Urinary bladder (tissue), 4 donors: ENCODE measurements at places on chromosomes 3 and 15. TPM values are rescaled to one million over a fixed set of nuclear protein-coding genes. Genes with fewer than 3 reads are reported as not detected.

The COL6A6 gene
- total RNA-seq: 31.5 TPM

- DNase-seq: no peak
Observed at GRCh38 chr3:197353001-197353866, 54.8 kb upstream of the DLG1 start.

- no peak for DNase-seq
Observed at GRCh38 chr3:174308736-174309135, 550.4 kb upstream of the NAALADL2 start.

GRCh38 chr15:81092559-81092902 lies 41.5 kb upstream of the CFAP161 start:
- DNase-seq: no peak

DNA sequence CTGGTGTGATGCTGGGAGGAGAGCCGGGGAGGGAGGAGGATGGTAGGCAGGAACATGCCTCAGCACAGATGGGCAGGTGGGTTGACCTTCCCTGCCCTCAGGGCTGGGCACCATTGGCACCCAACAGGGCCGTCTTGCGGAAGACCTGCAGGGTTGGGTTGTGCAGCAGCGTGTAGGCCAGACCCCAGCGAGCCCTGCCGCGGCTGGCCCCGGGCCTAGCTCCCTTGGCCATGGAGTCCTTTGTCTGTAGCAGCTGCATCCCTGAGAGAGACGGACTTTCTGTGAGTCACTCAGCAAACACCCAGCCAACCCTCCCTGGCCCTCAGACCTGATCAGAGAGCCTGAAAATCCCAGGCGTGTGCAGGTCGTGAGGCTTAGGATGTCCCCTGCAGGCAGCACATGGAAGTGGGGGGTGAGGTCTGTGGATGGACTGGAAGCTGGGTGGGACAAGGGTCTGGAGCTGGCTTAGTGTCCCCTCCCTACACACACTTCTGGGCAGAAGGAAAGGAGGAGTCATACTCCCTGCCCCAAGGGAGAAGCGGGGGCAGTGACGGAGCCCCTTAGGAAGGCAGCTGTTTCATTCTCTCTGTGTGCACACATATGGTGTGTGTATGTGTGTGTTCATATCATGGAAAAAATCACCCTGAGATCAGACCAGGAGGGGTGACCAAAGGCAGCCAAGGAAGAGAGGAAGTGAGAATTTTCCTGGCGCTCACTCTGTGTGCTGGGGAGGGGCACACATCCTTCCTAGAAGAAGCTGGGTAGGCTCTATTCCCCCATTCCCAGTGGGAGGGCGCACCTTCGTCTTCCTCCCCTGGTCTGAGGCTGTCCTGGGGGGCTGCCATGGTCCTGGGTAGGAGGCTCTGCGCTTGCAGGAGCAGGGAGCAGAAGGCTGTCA lies 6.7 kb downstream of the ISLR start:
- DNase-seq: no peak

The EXOSC7 gene
- total RNA-seq: 33.4 TPM

- no peak for DNase-seq
Observed at GRCh38 chr3:143633816-143634215, 214.5 kb downstream of the SLC9A9 start.

The ITIH4 gene
- total RNA-seq: 3.3 TPM

- DNase-seq: no peak
Observed at GRCh38 chr3:119333773-119334509, 39.8 kb downstream of the ARHGAP31 start.

DNA sequence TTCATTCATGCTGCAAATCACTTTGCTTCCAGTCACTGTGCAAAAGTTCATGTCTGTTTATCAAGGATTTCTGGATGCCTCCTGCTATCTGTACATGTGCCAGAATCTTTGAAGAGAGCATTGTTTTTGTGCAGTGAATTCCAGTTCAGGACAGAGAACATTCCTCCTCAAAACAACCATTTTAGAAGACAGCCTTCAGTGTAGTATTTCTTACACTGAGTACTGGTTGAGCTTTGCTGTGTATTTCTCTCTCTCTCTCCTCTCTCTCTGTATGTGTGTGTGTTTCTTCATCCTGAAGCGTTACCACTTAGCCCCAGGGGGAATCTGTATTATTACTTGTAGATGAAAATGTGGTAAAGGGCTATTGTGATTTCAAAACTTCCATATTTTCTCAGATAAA lies 123.8 kb upstream of the CHL1 start:
- no peak for DNase-seq

GRCh38 chr3:56124546-56124945 lies 343.7 kb downstream of the ERC2 start:
- no peak for DNase-seq

- DNase-seq: no peak
Observed at GRCh38 chr3:10322352-10322710, 1.4 kb upstream of the SEC13 start.

GRCh38 chr15:41304149-41304770 lies 28.1 kb downstream of the OIP5 start:
- no peak for DNase-seq

DNA sequence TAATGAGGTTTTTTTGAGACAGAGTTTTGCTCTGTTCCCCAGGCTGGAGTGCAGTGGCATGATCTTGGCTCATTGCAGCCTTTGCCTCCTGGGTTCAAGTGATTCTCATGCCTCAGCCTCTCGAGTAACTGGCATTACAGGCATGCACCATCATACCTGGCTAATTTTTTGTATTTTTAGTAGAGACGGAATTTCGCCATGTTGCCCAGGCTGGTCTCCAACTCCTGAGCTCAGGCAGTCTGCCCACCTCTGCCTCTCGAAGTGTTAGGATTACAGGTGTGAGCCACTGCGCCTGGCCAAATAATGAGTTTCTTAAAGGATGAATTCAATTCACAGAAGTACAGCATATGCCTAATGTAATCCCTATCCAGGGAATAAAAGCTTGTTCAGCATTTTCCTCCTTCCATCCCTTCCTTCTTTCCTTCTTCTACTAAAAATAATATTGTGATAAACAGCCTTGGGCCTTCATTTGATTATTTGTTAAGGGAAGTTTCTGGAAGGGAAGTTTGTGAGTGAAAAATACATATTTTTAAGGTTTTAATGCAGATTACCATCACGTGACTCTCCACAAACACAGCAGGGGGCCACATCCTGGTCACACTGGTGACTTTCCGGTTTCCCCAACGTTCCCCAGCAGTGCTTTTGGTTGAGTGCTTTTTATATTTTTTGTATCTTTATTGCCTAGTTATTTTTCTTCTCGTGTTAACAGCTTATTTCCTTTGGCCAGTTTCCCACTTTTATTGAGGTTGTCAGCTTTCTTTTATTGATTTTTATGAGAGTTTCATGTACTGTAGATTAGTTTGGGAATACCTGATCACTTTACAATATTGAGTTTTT lies 116.8 kb downstream of the USP13 start:
- DNase-seq: no peak

- DNase-seq: no peak
Observed at GRCh38 chr15:30921106-30921505, 17.4 kb downstream of the FAN1 start.

DNA sequence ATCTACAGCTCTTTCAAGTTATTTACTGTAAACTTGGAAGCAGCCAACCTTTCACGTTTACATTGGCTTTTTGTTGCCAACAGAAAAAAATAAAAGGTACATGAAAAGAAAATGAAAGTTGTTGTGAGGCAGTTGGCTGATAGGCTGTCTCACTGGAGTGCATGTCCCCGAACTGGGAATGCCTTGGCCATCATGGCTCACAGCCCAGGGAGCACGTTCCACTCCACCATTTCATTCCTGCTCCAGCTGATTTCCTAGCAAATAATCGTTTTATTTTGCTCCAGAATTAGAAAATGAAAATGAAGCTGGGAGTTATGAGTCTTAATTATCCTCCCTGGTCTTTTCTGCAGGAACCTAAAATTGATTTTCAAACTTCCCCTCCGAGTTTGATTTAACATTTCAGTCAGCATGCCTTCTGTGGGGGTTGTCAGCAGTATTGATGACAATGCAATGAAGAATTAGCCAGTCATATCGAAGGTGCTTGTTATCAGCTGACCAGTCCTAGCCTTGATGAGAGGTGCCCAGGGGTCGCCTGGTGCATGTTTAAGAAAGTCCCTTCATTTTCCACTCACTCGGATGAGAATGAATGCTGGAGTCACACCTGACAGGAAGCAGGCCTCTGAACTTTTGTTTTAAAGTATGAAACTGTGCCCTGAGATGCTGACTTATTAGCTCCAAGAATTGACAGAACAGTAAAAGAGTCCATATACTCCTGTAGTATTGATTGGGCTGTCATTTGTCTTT lies 293.7 kb upstream of the TRIM42 start:
- no peak for DNase-seq
